ENCODE measurements at places on chromosomes 2 and 18.

DNA sequence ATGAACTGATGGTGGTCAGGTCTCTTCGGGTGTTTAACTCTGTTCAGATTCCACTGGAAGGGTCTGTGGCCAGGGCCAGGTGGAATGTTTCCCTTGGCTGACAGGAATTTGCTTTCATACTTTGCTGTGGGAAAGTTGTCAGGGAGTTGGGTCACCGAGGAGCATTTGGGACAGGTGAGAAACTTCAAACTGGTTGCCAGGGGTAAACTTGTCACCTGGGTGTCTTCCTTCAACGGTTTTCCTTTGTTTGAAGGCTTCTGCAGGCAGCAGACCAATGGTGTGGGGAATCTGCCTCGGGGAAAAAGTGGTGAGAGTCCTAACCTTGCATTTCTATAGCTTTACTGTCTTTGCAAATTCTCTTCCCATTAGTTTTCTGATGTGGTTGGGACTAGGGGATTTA is 92.2 kb downstream of the TGFA start:
- DNase-seq, result no peak

DNA sequence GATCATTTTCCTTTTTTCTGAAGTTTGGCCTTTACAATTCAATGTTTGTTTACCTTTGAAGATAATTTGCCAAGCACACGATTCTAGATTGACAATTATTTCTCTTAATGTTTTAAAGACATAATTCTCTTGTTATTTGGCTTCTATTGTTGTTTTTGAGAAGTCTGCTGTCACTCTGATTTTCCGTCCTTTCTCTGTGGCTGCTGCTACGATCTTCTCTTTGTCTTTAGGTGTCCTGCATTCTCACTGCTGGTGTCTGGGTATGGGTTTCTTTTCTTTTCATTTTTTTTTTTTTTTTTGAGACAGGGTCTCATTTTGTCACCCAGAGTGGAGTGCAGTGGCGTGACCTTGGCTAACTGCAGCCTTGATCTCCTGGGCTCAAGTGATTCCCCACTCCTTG is 15.1 kb upstream of the FAM228A start:
- no peak for DNase-seq

DNA sequence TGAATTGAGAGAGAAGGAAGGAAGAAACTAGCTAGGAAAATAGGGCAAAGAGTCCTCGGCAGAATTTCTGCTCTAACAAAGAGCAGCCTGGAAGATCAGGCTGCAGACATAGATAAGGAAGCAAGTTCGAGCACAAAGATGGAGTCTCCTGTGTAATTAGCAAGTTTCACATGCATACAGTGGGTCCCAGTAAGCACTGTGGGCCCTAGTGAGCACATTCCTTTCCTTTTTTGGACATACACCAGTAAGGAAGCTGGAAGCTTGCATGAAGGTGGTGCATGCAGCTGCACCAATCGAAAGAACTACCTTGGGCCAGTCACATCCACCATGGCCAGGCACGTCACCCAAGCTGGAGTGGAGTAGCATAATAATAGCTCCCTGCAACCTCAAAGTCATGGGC is 109.7 kb downstream of the NOL4 start:
- DNase-seq, result no peak

GRCh38 chr18:75472396-75472795 is 44.9 kb upstream of the SMIM21 start:
- DNase-seq, result no peak

DNA sequence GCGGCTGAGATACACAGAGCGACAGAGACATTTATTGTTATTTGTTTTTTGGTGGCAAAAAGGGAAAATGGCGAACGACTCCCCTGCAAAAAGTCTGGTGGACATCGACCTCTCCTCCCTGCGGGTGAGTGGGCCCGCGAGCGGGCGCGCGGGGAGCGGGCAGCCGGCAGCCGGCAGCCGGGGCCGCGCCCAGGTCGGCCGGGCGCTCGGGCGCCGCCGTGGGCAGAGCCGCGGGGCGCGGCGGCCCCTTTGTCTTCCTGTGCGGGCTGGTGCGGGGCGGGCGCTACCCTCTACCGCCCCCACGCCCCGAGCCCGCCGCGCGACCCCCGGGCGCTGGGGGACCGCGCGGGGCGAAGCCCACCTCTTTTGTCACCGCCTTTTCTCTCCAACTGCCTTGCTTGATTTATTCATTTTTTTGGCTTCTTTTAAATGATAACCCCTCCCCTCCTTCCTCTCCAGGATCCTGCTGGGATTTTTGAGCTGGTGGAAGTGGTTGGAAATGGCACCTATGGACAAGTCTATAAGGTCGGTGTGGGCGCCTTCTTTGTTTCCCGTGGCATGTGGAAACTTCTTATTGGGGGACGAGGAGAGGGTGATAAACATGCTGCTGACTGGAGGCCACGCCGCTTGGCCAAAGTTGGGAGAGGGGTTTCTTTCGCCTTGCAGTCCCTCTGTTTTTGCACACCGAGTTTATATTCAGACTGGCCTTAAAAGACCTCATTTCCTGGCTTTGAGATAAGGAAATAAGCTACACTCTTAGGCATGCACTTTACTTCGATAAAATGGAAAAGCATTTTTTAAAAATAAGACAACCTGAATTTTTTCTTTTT is 722 bp downstream of the MAP4K4 start:
- DNase-seq, result no peak

GRCh38 chr2:128314348-128315121 is 4.1 kb downstream of the HS6ST1 start:
- no peak for DNase-seq

DNA sequence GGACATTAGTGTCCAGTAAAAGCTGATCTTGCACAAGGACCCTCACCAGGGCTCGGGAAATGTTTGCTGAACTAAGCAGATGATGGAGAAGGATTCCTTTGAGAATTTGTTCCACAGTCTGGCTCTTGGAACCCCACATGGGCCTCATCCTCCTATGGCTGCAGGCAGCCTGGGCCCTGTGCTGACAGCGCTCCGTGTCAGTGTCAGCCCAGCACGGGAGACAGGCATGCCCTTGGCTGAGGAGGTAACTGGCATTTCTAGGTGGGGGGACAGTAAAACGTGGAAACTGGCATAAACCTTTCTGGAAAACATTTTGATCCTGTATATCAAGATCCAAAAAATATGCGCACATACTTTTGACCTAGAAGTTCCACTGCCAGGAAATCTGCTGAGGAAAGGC is 10.5 kb downstream of the PTMA start:
- DNase-seq, result no peak

- no peak for DNase-seq
These were observed 1042.3 kb upstream of the NRXN1 start for GRCh38 chr2:52074130-52074719.

DNA sequence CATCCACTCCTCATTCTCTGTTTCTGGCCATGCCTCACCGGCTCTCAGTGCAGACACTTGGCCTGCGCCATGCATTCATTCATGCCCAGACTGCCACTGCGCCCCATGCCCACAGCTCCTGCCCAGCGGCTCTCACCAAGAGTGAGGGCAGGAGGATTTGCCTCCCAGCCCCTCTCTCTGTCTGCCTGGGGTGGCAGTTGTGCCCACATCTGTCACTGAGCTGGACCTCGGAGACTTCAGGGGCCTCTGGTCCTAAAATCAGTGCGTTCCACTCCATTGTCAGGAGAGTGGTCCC is 75.1 kb downstream of the CIB4 start:
- DNase-seq, result no peak

DNA sequence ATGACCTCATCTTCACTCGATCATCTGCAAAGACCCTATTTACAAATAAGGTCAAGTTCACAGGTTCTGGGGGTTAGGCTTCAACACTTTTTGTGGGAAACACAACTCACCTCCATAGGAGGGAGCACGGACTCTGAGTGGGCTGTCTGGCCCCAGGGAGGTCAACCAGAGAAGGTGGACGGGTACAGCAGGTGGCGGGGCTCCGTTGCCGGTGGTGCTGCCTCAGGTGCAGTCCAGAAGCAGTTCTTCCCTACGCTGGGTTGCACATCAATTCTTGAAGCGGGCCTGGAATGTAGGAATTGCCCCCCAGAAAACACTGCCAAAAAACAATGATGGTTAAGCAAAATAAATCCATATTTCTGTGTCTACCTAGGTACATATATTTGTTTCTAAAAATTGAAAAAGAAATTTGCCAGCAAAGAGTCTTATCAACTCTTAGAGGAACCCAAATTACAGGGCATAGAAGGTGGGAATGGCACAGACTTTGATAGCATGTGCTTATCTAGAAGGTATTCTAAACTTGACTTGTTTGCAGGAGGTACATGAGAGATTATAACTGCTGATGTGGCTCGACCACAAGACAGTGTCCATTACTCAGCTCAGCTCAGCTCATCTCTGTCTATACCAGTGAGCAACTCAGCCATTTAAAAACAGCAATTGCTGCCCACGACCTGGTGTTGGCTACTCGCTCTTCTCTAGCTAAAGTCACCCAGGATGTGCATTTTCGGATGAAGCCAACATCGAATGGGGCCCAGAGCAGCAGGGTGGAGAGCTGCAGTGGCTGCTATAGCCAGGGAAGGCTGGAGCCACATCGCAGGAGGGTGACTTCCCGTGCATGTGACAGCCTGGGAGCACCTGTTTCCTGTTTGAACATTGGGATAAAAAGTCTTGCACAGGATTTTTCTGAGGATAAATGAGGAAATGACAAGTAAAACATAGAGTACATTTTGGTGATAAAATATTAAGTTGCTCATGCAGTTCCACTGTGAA is 128.7 kb downstream of the RNF144A start:
- DNase-seq, result no peak

- DNase-seq, result no peak
These were observed at the start of gene APOB for GRCh38 chr2:21043744-21044532. TSS of gene APOB (minus strand) at chr2:21044073. CDS start at chr2:21043945, 128 bp downstream.

- DNase-seq, result no peak
These were observed 35.2 kb upstream of the NAPG start for GRCh38 chr18:10490401-10491165.

DNA sequence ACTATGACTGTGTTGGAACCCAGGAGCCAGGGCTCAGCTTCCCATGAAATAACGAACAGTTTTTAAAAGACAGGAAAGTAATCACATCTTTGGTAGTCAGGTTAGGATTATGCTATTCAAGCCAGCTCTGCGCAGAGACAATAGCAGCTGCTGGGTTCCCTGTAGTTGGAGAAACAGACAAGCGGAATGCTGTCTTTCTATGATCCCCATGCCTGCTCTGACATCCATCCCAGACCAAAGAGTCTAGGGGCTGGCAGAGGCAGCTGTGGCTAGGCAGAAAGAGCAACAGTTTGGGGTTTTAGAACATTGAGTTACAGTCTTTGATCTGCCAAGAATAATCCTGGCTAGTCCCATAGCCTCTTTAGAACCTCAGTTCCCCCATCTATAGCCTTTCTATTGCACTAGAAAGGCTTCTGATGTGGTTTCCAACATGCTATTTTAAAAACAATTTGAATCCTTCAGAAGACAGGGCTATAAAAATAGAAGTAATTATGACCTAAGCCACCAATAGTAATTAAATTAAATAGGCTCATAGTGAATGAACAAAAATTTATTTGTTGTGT is 146.8 kb downstream of the MTX2 start:
- DNase-seq, result no peak

GRCh38 chr2:12096051-12096787 is 349.8 kb downstream of the LPIN1 start:
- DNase-seq, result no peak

GRCh38 chr18:58803978-58804377 is 60.7 kb upstream of the ZNF532 start:
- DNase-seq, result no peak

- DNase-seq, result no peak
These were observed 1.8 kb downstream of the MAL start for GRCh38 chr2:95027369-95027720.

GRCh38 chr2:207387001-207387571 is 142.7 kb upstream of the CREB1 start:
- no peak for DNase-seq

DNA sequence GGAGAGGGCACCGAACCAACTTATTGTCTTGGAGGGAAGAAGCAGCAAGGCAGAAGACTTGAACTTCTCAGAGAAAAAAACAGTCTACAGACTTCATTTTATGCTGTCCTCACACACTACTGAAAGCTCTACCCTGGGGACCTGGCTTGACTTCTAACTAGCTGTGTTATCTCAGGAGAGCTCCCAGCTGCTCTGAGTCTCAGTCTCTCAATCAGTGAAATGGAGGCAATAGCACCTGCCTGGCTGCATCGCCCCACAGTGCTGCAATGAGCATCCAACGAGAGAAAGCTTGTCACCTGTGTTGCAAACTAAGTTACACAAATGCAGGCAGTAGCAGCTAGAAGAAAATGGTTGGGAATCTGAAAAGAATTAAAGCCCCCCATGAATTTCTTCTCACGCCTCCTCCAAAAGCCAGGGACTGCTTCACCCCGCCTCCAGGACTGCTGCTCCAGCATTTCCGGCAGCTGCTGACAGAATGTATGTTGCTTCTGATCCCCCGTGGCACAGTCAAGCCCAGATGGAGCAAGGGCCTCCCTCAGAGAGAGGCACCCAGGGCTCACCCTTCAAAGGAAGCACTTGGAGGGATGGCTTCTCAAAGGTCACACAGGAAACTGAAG is 116.3 kb downstream of the BCL11A start:
- no peak for DNase-seq

DNA sequence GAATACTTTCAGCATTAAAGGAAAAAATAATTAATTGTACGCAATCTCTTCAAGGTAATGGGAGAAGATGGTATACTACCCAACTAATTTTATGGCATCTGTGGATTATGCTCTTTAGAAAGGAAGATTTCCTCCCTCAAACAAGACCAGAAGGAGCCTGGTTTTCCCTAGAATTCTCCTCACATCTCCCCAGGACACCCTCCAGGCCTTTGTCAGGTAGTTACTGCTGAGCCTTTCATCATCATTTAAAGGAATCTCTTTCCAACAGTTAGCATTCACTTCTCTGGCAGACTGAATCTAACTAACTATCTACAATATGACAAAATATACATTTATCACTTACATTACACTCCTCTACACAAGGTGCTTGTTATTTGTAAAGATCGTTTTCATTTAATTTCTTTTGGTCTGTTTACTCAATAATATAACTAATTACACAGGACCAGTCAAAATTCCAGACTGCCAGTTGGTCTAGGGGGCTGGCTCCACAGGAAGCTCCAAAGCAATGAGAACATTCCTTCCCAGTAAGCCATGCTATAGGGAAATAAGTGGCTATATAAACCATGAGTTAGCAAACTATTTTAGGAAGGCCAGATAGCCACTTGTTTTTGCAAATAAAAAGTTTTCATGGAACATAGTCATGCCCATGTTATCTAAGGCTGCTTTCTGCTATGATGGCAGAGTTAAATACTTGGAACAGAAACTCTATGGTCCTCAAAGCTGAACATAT is 19.1 kb downstream of the ZNF24 start:
- DNase-seq, result no peak

DNA sequence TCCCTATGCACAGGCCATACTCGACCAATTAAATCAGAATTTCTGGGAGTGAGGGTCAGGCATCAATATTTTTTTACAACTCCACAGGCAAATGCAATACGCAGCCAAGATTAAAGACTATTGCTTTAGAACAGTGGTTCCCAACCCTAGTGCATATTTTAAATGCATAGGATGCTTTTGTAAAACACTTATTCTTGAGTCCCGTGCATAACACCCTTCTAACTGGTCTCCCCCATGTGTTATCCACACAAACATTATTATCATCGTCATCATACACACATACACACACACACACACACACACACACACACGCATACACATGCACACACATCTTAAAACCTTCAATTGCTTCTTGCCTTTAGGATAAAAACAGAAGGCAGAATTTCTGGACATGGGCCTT is 145.0 kb upstream of the PELI1 start:
- no peak for DNase-seq

All from occipital lobe (tissue), 3 donors.